ENCODE measurements at places on chromosomes 4 and X. TPM values are rescaled to one million over a fixed set of nuclear protein-coding genes. Genes with fewer than 3 reads are reported as not detected.

Gene DUSP21
- not detected for polyA plus RNA-seq

Gene PLXNA3
- polyA plus RNA-seq: 30.3 TPM

Gene TMPRSS11A
- not detected for polyA plus RNA-seq

Gene BEND2
- polyA plus RNA-seq: not detected

Gene CCDC110
- 2.9 TPM for polyA plus RNA-seq

Gene MAGEA9B
- polyA plus RNA-seq: not detected

Gene NLGN3
- 4.5 TPM for polyA plus RNA-seq

Gene CXorf49B
- polyA plus RNA-seq: not detected

Gene C4orf50
- not detected for polyA plus RNA-seq

Gene CACNA1F
- polyA plus RNA-seq: not detected

Gene BTK
- polyA plus RNA-seq: 1.9 TPM

Gene F9
- polyA plus RNA-seq: not detected

Gene FANCB
- 2.6 TPM for polyA plus RNA-seq

Gene REELD1
- 0.13 TPM for polyA plus RNA-seq

Gene ESX1
- not detected for polyA plus RNA-seq

Gene SPANXA1
- not detected for polyA plus RNA-seq

Gene POU3F4
- not detected for polyA plus RNA-seq

Gene GPM6B
- 23.4 TPM for polyA plus RNA-seq

Gene RP2
- polyA plus RNA-seq: 10.4 TPM
